ENCODE measurements at places on chromosomes 16 and 17.

GRCh38 chr17:2403044-2403443 is 2.2 kb upstream of the MNT start:
- DNase-seq, result no peak

- DNase-seq, result no peak
Measured at GRCh38 chr16:57690782-57691471, 3.7 kb upstream of the DRC7 start.

GRCh38 chr17:8745586-8746500 is 1.2 kb upstream of the CCDC42 start:
- peak; percentile 71 for DNase-seq

DNA sequence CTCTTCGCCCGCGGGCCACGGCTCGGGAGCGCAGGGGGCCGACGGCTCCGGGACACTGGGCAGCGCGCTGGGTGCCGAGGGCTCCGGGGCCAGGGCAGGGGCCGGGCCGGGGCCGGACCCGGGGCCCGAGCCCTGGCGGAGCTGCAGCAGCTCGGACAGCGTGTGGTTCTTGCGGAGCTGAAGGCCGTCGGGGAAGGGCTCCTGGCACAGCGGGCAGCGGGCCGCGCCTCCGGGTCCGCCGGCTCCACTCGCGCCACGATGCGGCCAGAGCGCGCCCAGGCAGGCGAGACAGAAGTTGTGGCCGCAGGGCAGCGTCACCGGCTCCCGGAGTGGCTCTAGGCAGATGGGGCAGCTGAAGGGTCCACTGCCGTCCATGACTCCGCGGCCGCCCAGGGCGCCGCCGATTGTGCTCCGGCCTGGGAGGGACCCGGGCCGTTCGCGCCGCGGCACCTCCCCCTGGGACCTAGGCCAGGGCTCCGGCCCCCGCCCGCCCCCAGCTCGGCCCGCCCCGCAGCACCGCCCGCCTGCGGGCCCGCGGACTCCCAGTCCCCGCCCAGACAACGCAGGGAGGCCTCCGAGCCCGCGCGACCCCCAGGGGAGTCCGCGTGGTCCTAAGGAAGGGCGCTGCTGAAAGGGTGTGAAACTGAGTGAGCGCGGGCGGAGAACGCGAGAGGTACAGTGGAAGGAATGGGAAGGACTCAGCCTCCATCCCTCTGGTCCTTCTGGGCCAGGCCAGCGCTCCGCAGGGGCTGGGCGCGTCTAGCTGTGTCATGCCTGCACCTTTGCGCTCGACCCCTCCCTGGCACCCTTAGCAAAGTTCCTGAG is at the start of gene TRIM47:
Gene TRIM47 (minus strand): TSS at position 408 of the 825 bp plus-strand sequence. CDS start 33 bp downstream, at position 375.
- DNase-seq, result no peak

DNA sequence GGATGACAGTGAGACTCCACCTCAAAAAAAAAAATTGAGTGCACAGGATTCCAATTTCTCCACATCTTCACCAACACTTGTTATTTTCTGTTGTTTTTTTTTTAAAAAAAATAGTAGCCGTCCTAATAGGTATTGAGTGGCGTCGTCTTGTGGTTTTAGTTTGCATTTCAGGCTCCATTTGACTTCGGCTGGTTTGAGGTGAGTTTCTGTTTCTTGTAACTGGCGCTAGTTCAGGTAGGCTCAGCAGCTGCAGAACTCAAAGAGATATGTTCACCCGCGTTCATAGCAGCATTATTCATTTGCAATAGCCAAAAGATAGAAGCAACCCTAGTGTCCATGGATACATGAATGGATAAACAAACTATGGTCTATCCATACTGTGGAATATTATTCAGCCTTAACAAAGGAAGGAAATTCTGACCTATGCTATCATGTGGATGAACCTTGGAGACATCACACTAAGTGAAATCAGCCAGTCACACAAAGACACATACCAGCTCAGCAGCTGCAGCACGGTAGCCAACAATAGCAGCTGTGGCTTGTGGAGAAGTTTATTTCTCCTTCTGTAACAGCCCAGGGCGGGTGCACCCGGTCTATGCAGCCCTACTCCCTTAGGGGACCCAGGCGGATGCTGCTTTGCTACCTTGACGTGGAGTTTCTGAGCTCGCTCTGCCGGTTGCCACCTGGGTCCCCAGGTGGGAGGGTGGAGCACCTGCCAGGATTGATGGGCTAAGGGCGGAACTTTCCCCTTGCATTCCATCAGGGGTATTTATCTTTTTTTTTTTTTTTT is 44.9 kb downstream of the TMEM235 start:
- no peak for DNase-seq

GRCh38 chr16:72182976-72183375 is 11.0 kb upstream of the PMFBP1 start:
- DNase-seq, result no peak

- no peak for DNase-seq
Measured at GRCh38 chr17:752620-753219, 656 bp upstream of the GEMIN4 start.

DNA sequence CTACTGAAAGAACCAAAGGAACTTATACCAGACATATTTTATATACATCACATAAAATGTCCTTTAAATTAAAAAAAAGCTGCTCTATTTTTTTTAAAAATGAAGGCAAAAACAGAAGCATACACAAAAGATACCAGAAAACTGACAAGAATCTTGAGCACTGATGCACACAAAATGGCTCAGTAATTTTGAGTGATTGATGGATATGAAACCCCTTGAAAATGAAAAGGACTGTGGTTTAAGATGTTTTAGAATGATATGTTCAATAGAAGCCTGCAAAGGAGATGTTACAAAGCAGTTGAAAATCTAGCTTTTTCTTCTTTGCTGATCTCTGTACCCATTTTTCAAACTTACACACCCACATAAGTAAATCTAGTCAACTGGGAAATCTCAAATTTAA is 2.7 kb downstream of the C16orf87 start:
- DNase-seq, result no peak

DNA sequence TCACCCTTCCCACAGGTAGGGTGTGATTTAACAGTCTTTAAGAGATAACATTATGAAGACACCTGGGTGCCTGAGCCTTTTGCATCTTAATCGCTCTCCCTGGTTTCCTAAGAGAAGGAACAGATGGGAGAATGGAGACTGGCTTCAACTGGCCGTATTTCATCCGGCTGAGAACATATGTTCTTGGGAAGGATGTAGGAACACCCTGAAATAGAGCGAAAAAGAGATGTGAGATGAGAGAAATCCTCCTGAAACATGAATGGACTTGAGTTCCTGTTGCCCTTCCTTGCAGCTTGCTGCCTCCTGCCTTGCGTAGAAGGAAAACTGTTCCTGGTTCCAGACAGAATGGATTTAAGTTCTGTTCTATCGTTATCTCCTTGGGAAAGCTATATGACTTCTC is 385.4 kb upstream of the RBFOX1 start:
- DNase-seq, result no peak

DNA sequence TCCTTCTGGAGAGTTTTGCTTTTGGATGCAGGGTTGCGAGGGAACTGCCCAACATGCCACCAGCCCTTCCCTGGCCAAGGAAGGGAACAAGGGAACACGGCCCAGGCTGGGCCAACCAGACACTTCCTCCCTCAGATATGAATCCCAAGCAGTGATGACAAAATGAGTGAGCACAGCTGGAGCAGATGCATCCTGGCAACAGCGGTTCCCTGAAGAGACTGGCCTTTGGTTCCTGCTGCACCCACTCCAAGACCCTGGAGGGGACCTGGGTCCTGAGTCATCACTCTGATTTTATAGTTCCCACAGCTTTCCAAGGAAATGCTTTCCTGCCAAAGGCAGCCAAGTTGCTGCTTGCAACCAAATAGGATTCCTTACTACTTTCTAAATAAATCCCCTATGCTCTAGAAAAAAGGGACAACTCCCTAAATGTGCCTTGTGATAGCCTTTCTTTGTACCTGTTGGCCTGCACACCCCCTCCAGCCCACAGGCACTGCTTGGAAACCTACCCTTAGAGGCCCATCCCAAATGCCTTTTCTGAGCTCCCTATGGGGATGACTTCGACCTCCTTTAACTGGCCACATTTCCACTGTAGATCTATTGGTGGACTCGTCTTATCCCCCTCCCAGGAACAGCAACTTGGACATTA is 5.3 kb downstream of the ST3GAL2 start:
- no peak for DNase-seq

- no peak for DNase-seq
Measured at GRCh38 chr17:44782326-44782850, 23.6 kb downstream of the ADAM11 start.

GRCh38 chr17:41009936-41010335 is 1.0 kb upstream of the KRTAP3-1 start:
- no peak for DNase-seq

GRCh38 chr17:57589151-57590034 is 155.7 kb downstream of the CCDC182 start:
- no peak for DNase-seq

DNA sequence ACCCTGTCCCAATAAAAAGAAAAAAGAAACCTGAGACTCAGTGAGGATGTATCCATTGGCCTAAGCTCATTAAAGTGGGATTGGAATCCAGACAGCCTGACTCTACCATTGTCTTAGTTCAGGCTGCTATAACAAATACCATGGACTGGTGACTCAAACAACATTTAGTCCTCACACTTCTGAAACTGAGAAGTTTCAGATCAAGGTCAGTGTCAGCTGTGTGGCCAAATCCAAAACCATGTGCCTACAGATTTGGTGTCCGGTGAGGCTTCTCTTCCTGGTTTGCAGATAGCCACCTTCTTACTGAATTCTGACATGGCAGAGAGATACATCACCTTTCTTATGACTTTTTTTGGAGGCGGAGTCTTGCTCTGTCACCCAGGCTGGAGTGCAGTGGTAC is 53.3 kb upstream of the KDM8 start:
- DNase-seq, result no peak

- no peak for DNase-seq
Measured at GRCh38 chr17:58965221-58965620, 141.5 kb downstream of the TRIM37 start.

DNA sequence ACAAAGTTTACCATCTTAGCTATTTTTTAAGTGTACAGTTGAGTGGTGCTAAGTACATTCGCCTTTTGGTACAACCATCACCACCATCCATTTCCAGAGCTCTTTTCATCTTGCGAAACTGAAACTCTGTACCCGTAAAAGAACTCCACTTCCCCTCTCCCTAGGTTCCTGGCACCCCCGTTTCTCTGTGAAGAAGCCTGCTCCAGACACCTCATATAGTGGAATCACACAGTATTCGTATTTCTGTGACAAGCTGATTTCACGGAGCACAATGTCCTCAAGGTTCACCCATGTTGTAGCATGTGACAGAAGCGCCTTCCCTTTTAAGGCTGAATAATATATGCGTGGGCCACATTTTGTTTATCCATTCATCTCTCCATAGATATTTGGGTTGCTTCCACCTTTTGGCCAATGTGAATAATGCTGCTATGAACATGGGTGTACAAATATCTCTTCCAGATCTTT is 54.2 kb upstream of the MAP3K14 start:
- DNase-seq, result no peak

- no peak for DNase-seq
Measured at GRCh38 chr17:56982312-56982711, 4.4 kb downstream of the SCPEP1 start.

DNA sequence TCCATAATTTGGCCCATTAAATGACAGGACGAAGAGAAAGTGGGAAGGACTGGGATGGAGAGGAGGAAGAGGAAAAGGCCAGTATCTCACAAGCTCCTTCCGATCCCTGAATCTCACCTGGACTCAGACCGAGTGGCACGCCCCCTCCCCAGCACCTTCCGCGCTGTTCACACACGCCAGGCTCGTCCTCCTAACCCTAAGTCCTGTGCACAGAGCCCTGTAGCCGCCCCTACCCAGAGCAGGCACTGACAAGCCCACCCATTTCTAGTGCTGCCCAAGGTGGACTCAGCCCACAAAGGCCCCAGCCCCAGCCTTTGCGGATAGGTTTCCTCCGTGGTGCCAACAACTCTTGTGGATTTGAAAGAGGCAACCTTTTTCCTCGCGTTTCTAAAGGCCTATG is 9.2 kb downstream of the HS3ST3B1 start:
- DNase-seq, result no peak

DNA sequence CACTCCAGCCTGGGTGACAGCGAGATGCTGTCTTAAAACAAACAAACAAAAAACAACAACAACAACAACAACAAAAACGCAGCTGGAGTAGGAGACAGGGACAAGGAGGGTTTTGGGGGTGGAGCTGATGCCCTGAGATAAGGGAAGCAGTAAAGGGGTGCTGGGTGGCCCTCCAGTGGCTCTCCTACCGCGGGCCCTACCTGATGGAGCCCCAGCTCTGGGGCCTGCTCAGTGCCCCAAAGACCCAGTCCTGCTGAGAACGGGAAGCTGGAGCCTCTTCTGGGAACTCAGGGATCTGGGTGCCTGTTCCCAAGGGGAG is 21.3 kb upstream of the NAGS start:
- DNase-seq, result no peak

DNA sequence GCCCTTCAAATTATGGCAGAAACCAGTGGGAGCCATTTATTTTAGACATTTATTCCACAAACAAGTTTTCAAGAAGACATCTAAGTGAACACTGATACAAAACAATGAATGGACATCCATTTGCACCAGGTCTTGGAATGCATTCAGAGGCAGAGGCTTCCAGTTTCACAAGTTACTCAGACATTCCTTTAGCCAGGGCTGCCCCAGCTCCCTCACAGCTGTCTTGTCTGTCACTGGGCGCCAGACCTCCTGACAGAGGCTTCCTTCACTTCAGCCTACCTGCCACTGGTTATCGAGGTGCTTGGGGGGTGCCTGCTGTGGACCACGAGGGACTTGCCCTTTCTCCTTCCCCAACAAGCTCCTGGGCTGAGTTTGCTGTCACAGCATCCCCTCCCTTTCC is 19.2 kb downstream of the AQP8 start:
- no peak for DNase-seq

DNA sequence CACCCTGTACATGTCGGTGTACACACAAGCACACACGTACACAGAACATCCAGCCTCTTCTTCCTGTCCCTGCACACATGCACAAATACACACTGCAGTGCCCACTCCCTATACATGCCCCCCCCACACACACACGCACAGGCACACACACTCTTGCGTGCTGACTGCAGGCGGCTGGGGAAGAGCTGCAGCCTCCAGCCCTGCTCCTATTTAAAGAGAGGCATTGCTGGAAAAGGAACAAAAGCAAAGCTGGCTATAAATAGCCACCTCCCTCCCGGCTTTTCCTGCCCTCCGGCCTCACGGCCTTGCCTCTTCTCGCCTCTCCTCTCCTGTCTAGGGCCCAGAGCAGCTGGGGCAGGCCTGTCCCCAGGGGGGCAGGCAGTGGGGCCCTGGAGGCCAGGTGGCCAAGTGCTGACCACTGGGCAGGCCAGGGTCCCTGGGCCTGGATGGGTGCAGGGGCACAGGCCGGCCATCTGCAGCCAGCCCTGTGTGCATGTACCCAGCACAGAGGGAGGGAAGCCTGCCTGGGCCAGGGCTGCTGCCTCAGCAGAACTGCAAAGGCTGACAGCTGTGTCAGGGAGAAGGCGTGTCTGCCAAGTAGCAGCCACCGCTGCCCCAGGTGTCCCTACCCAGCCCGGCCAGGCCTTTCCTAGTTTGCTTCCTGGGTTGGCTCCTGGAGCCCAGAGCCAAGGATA is 25.4 kb downstream of the RTN4RL1 start:
- no peak for DNase-seq

GRCh38 chr16:57003439-57004386 is 14.4 kb downstream of the NLRC5 start:
- no peak for DNase-seq

Measured in stimulated activated CD8-positive, alpha-beta memory T cell treated with anti-CD3 and anti-CD28 coated beads, Interleukin-7, amount 100 ng/mL, for 24 hours (primary cell).